ENCODE measurements at places on chromosomes 3 and 15.

DNA sequence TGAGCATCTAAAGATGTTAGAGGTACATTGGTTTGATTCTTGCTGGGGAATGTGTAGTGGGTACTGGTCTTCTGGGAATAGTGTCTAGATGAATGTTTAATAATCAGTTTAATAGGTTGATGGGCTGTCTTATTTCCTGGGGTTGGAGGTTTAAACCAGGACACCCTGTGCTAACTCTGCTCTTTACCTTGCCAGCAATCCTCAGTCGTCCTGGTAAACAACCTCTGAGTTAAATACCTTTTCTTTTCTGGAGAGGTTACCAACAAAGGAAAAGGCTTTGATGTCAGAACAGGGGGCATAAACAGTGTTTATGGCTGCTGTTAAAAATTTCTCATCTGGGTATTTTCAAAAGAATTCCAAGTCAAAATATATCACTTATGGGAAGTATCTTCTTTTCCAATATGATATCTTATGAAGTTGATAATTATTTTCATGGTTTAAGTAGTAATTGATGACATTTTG lies 23.5 kb downstream of the MITF start:
- no peak for DNase-seq

DNA sequence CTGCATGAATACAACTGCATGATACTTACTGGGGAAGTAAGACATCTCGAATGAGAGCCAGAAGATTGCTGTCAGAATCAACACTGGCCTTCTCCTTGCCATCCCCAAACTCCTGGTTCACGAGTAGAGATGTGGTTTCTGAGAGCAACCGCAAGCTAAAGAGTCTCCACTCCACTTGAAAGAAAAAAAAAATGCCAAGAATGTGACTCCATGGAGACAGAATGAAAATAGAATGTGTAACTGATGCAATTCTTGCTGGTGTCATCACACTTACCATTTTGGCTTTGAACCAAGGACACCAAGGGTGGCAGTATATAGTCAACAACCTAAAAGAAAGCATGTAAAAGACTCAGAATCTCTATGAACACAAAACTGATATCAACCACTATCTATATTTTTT lies 280.4 kb downstream of the ULK4 start:
- DNase-seq, result no peak

- DNase-seq, result no peak
Observed at GRCh38 chr3:52518723-52519444, 14.8 kb downstream of the NT5DC2 start.

DNA sequence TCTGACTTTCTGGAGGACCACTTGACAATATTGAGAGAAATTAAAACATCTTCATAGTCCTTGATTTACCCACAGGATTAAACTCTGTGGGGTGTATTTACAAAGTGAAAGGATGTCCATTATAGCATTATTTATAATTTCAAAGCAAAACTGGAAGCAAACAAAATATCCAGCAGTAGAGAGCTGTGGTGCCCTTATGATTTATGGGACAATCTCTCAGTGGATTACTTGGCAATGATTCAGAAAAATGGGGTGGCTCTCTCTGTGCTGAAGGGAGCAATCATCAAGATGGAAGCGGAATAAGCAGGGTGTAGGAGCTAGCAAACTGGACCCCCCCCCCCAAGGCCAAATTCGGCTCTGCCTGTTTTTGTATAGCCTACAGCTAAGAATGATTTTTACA lies 9.0 kb downstream of the PPCDC start:
- DNase-seq, result no peak

- DNase-seq, result no peak
Observed at GRCh38 chr3:33547101-33547500, 106.9 kb upstream of the UBP1 start.

DNA sequence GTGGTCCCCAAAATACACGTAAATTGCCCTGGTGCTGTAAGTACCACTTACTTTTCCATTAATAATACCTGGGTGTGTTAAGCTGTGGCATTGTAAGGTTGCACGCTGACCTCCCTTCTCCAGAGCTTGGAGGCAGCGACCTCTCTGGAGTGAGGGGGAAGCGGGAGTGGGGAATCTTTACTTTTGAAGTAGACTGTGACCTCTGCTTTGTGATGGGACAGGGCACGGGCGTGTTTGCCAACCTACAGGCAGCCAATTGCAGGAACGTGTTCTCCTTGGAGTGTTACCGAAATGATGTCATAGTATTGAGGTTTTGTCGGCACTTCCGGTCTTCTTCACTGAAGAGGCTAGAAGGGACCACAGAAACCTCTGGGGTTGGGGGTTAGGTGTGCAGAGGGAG lies 227.3 kb upstream of the C2CD4B start:
- DNase-seq, result no peak

GRCh38 chr3:101377796-101378195 lies 57.4 kb upstream of the IMPG2 start:
- DNase-seq, result no peak

GRCh38 chr3:42729404-42730145 lies 27.0 kb upstream of the HHATL start:
- DNase-seq, result no peak

DNA sequence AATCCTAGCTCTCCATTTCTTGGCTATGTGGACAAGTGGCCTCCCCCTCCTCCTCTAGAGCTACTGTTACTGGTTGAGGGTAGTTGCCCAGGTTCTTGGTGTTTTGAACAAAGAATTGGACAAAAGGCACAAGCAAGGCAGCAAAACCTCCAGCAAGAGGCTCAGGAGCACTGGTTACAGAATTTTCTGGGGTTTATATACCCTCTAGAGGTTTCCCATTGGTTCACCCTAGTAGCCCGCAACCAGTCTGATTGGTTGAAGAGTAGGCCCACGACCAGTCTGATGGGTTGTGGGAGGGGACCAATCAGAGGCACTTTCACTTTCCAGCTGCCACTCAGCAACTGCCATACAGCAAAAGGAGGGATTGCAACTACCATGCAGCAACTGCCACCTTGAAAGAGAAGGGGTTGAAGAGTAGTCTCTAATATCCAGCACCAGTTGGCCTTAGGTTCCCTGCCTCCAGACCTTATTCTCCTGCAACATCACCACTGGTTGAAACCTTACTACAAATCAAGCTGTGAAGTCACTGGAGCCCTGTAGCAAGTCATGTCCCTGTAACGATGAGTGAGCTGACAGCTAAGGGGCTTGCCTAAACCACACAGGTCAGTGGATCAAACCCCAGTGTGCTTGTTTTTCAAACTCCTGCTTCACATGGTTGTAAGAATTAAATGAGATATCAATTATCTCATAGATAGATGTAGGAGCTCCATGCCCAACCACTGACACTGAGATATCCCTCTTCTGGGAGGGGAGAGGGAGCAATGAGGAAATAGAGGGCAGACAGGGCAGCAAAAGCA lies 2.9 kb upstream of the C15orf39 start:
- no peak for DNase-seq

DNA sequence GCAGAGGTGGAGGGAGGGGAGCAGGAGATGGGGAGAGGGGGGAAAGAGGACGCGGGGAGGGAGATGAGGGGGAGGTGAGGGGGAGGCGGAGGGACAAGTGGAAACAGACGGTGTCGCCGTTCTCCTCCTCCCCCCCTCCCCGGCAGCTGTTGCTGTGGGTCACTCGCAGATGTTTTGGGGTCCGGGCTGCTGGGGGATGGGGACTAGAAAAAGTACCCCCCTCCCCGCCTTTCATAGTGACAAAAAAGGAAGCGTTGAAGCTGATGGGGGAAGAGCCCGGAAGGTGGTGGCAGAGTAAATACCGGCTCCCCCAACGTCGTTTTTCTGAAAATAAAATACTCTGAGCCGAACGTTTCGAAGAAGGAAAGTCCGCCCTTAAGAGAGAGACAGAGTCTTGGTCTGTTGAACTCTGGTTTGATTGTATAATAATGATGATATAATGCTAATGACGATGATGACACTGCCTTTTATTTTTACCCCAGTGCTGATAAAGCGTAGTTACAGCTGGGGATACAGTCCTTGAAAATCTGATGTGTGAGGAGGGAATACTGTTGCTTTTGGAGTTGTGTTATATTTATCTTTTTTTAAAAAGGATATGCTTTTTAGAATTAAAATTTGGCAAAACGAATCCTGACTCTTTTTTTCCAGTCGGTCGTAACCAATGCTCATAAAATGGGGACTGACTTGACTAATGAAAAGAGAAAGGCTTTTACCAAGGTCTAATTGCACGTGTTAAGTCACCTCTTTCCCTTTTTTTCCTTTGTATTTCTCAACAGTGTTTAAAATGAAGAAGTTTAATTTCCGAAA lies 993 bp downstream of the STXBP5L start:
- no peak for DNase-seq

GRCh38 chr3:53815067-53815466 lies 31.2 kb downstream of the CHDH start:
- DNase-seq, result no peak

- DNase-seq, result no peak
Observed at GRCh38 chr15:73004462-73004861, 47.8 kb upstream of the NEO1 start.

DNA sequence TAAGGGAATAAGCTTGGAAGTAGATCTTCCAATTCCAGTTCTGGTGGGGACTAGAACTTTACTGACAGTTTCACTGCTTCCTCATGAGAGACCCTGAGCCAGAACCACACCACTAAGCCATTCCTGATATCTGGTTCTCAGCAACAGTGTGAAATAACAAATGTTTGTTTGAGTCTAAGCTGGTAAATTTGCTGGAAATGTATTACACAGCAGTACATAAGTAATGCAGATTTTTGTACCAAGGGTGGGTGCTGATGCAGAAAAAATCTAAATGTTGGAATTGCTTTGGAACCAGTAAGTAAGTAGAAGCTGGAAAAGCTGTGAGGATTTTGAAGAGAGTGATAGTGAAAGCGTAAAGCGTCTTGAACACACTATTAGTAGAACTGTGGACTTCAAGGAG lies 14.4 kb upstream of the AKAP13 start:
- no peak for DNase-seq

GRCh38 chr3:25472153-25472552 lies 44.1 kb downstream of the RARB start:
- DNase-seq, result no peak

- DNase-seq, result no peak
Observed at GRCh38 chr3:39907981-39908380, 98.6 kb downstream of the MYRIP start.
